H54 (cell line): ENCODE measurements at places on chromosomes 3 and 15.

GRCh38 chr3:674116-674515, 418.7 kb upstream of the CNTN6 start:
- DNase-seq = no peak

DNA sequence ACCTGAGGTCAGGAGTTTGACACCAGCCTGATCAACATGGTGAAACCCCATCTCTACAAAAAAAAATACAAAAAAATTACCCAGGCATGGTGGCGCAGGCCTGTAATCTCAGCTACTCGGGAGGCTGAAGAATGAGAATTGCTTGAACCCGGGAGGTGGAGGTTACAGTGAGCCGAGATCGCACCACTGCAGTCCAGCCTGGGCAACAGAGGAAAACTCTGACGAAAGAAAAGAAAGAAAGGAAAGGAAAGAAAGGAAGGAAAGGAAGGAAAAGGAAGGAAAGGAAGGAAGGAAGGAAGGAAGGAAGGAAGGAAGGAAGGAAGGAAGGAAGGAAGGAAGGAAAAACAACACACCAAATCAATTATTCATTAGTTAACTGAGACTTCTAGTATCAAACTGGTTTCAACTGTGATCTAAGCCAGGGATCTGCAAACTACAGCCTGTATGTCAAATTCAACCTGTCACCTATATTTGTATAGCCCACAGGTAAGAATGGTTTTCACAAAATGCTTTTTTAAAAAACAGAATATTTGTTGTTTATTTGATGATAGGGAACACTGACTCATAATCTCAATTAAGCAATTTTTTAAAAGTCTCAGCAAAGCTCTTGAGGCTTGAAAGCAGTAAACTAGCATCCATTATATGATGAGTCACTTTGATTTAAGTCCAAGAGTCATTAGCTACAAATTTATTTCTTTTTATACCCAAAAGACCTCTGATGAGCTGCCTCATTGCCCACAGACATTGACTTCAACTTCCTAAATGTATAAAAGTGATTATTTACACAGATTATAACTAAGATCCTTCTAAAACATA, 127.6 kb downstream of the TBL1XR1 start:
- DNase-seq = no peak

GRCh38 chr15:31270767-31271166, 55.9 kb upstream of the KLF13 start:
- DNase-seq = no peak

GRCh38 chr15:22945071-22945470, 35.1 kb downstream of the CYFIP1 start:
- no peak for DNase-seq

- no peak for DNase-seq
Observed at GRCh38 chr3:186979852-186980251, 49.5 kb downstream of the ST6GAL1 start.

GRCh38 chr3:178646186-178646862, 110.1 kb downstream of the KCNMB2 start:
- no peak for DNase-seq

DNA sequence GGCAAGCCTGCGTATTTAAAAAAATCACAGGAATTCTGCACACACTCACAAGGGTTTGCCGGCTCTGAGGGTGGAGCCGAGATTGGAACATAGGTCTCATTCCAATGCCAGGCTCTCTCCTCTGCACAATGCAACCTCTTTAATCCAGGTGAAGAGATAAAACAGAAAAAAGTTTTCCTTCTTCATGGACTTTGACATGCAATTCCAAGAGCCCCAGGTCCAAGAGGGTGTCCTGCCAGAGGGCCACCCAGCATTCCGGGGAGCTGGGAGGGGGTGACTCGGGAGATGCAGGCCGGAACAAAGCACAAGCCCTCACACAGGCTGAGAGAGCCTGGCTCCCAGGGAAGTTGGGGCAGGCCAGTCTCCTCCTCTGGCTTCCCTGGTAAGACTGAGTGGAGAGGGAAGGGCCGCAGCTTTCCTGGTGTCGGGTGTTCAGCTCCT, 6.7 kb upstream of the SLC12A8 start:
- DNase-seq = no peak

DNA sequence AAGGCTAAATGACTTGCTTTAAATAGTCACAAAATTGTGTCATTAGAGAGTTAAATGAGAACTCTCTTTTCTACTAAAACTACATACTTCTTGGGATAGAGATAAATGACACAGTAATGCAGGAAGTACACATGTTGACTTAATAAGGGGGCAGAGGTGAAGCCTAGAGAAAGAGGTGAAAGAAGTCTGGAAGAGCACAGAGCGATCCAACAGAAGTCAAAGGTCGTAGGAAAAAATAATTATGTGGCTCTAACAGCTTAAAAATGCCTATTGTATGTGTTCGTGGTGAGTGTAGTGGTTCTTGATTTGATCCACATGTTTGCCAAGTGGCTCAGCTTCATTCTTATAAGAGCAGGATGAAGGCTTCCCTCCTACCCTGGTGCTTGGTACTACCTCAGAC, 61.7 kb downstream of the TMEM212 start:
- no peak for DNase-seq

GRCh38 chr15:48559285-48559684, 86.2 kb downstream of the FBN1 start:
- DNase-seq = no peak

- no peak for DNase-seq
Observed at GRCh38 chr15:74809956-74810355, 2.7 kb upstream of the LMAN1L start.

DNA sequence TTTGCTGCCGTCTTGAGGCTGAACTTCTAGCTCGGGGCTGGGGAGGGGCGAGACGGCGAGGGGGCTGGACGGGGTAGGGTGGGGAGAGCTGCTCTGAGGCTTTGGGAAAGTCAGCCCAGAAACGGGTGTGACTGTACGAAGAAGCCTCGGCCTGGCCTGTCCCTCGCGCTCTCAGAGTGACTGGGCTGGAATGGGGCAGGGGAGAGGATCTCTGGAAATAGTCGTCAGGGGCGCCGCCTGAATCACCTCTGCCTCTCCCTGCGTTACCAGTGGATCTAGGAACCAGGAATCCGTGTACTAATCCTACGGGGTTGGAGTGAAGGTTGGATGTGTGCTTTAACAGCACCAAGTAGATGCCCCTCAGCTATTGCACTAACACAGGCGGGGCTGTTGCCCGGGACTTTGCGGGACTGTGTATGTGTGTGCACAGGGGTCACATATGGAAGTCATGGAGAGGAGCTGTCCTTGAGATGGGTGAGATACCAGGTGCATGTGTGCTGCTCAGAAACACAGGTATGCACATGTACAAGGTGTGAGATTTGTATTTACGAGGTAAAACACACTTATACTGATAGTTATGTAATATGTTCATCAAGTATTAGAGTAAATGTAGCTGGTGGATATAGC, 591 bp downstream of the FOXL2NB start:
- no peak for DNase-seq

DNA sequence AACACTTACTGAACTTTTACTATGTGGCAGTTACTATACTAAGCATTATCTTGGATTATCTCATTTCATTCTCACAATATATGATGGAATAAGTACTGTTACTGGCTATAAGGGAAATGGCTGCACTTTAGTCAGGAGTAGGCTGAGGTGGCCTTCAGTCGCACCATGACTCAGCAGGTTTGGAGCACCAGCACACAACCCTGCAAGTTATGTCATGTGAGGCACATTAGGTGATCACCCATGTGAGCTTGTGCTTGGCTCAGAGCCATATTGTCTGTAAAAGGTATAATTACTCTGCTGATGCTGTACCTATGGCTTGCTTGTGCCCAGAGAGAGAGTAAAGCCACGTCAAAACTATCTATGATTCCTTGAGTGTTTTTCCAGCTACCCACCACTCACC, 54.1 kb upstream of the TIPARP start:
- DNase-seq = no peak

GRCh38 chr3:37751967-37752648, 109.6 kb upstream of the CTDSPL start:
- DNase-seq = peak; percentile 27

DNA sequence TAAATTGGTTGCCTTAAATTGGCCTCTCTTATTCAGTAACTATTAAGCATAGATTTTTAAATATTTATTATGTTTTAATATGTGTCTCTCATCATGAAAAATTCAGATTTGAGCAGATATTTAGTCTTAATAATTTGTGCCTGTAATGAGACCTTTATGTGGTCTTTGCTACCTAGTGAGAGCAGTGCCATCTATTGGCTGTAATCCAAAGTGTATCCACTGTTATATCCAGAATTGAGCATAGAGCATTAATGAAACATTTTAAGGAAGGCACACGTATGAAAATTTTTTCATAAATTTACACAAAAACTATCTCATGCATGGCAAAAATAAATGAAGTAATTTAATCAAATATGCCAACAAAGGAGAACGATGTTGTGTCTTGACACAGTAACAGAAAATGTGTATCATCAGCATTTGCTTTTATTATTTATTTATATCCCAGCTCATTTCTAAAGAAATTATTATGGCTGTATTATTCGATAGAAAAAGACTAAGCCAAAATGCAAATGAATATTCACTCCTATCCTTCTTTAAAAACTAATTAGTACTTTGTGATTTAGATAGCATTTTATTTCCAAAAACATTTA, 203.5 kb downstream of the RSRC1 start:
- no peak for DNase-seq

- DNase-seq = no peak
Observed at GRCh38 chr3:156801746-156802145, 24.4 kb upstream of the LEKR1 start.

DNA sequence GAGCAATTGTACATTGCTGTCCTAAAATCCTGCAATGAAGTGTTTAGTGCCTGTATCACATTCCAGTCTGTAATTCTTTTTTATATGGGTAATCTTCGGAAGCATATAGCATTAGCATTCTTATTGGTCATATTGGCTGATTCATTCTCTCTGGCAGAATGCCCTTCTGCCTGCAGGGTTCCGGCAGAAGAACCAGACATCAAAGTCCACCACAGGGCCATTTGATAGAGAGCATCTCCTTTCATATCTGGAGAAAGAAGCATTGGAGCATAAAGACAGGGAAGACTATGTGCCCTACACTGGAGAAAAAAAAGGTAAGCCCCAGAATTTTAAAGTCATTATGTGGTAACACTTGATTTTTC, 39.6 kb downstream of the TMOD3 start:
- no peak for DNase-seq

- DNase-seq = no peak
Observed at GRCh38 chr15:77808581-77809177, 176.0 kb upstream of the LINGO1 start.

DNA sequence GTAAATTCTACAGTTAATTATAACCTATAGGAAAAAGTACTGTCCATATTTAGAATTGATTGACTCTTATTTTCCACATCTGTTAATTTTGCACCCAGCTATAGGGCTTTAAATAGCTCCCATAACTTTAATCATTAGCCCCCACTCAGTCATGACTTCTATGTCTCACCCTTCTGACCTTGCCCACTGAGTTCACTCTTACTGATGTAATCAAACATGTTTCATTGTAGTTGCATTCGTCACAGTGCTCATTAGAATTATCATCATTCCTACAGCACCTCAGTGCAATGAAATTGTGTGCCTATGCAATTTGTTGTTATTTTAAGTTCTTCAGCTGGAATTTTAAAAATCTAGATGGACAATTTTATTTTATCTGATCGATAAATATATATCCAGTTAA, 151.4 kb downstream of the TIGIT start:
- DNase-seq = no peak

GRCh38 chr3:73029321-73029796, 32.1 kb upstream of the EBLN2 start:
- DNase-seq = peak; percentile 19

DNA sequence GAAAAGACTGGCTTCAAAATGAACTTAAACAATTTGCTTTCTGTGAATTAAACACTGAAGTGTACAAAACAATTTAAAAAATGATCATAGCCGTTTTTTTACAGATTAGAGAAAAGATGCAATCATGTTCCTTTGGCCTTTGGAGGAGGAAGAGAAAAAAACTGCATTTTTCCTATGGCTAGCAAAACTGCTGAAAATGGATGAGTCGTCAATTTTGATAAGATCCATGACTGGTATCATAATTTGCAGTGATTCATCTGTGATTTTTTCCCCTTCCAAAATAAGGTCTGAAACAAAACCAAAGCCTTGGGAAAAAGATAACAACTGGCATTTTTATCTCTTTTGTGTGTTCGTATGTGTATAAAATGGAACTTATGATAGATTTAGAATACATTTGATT, 255.6 kb upstream of the SATB1 start:
- no peak for DNase-seq

DNA sequence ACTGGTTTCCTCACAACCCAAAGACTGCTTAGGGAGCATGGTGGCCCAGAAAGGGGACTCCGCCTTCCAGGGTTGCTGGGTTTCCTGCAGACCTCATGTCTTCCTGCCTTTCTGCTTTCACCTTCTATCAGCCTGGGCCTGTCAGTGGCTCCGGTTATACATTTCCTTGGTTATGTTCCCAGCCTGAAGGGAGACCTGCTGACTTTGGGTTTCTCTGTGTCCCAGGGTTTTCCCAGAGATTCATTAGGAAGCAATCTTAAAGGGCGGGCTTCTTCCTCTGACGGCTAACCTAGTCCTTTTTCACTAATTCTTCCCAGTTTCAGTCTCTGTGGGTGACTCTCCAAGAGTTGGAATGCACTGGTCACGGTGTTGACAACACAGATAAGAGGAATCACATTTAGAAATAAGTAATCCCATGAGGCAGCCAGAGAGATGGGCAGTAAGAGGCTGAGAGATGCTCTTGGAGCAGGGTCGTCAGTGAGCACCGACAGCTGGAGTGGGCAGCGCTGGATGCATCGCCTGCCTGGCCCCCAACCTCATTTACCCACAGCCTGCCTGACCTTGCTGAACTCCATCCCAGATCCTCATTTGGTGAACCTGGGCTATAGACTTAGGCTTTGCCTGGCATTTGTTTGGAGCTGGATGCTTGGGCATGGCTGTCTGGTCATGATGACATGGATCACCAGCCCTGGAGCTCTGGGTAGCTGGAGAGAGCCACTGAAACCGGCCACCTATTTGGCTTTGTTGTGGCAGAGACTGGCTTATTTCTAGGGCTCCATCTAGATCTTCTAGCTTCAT, 10.0 kb upstream of the EHD4 start:
- DNase-seq = no peak
